ENCODE measurements at places on chromosomes 6 and 20.

DNA sequence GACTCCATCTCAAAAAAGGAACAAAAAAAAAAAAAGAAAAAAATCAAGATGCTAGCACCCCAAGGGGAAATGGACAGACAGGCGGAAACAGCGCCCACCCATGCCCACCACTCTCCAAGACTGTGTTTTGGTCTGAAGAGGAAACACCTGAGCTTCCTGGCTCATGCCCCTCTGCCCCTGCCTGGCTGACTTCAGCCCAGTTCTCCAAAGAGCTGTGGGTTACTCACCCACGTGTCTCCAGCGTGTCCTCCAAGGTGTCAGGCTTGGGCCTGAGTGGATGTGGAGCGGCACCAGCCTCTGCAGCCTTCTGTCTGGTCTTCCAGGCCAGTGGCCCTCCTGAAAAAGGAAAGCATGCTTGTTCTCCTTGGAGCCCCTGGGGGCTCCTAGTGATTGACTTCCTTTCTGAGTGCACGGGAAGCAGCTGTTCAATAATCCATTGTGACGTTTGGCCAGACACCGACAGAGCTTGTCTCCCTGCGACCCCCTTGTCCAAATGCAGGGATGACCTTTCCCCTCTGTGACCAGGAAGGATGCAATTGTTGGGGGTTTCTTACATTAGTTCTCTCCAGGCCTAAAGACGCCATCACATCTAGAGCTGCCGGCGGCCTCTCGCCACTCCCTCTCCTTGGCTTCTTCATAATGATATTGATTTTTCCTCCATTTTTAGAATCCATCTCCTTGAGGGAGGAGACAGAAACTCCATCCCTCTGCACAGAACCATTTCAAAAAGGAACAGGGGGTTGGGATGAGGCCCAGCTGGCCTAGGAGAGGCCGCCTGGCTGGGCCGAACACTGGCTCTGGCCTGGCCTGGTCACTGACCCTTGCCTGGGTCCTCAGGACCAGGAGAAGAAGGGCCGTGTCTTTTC lies 58.4 kb downstream of the ADNP start:
- no peak for DNase-seq

DNA sequence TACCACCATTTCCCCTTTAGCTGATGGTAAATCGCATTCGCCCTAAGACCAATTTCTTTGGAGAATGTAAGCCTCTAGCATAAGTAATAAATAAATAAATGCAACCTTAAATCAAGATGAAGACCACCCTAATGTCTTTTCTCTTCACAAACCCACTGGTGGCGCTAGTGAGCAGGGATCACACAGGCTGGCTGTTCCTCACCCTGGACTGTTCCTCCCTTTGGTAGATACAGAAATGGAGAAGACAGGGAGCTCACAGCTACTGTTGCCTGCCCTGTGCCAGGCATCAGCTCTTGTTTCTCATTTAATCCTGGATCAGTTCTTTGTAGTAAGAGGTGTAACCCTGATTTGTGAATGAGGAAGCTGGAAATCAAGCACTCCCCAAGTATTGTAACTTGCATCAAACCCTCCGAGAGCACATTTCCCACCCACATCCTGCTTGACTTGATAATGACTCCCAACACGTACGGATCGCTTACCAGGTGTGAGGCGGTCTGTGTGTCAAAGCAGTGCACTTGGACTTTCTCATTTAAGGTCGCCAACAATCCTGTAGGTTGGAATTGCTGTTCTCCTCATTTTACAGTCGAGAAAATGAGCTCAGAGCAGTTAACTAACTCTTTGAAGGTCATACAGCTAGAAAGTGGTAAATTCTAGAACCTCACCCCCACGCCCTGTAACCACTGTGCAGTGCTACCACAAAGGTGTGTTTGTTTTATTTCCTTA lies 236.1 kb downstream of the TSHZ2 start:
- no peak for DNase-seq

DNA sequence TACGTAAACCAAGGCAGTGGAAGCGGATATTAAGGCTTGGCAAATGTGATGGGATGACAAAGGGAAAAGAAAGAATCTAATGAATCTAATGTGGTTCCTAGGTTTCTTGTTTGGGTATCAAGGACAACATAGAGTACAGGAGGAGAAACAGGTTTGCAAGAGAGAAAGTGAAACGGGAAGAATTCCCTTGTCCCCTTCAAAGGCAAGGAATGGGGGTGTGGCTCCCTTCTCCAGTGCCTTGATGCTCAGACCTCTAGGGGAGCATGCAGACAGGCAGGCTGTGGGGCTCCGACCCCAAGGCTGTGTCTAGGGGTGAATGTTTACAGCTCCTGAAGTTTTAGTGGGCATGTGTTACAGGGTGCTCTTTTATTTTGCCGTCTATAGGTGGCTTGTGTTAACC lies 317.5 kb upstream of the HSF2 start:
- no peak for DNase-seq

GRCh38 chr6:150685860-150686259 lies 86.2 kb downstream of the PLEKHG1 start:
- no peak for DNase-seq

DNA sequence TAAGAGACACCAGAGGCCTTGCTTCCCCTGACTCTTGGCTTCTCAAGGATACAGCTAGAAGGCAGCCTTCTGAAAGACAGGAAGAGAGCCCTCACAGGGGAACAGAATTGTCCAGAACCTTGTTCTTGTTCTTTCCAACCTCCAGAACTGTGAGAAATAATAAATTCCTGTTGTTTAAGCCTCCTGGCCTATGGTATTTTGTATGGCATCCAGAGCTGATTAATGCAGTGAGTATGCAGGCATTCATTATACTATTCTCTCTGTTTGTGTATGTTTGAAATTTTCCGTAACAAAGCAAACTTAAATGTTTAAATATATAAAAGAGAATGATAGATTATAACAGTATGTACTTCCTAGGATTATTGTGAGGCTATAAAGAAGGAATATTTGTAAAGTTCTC lies 903.4 kb upstream of the FLRT3 start:
- no peak for DNase-seq

GRCh38 chr6:153328194-153328593 lies 197.1 kb upstream of the RGS17 start:
- DNase-seq: no peak

- no peak for DNase-seq
These were observed 123.4 kb upstream of the TENT5A start for GRCh38 chr6:81875782-81876293.

- DNase-seq: no peak
These were observed 185.7 kb downstream of the SASH1 start for GRCh38 chr6:148528292-148528691.

- no peak for DNase-seq
These were observed 30.2 kb downstream of the MYB start for GRCh38 chr6:135211306-135211702.

GRCh38 chr6:113376847-113377165 lies 480.3 kb upstream of the MARCKS start:
- no peak for DNase-seq

- DNase-seq: no peak
These were observed 72.1 kb downstream of the MAP3K5 start for GRCh38 chr6:136720045-136720770.

DNA sequence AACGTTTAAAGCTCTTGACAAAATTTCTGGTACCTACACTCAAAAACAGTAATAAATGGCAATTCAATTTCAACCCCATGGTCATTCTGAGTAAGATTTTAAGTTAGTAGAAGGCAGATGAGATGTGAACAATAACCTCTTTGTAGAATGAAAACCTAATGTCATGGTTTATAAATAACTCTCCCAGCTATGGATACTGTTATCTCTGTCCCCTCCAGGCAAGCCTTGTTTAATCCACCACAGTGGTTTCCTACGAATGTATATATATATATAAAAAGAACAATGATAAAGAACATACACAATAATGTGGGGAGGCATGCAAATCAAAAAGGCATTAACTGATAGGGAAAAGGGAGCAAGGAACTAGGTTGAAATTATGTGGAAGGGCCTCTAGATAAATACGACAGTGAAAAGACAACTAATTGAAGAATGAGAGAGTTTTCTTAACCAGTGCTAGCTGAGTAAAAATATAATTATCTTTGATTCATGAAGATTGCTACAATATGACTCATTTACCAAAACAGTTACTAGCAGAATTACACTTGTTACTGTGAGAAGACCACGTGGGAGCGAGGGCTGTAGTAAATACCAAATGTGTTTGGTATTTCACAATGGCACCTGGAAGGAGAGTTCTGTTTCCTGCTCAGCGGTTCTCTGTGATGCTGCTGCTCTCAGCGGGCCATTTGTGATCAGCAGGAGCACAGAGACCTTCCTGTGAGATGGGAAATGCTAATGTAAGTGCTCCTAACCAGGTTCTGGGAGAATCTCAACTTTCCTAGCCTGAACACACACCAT lies 173.7 kb downstream of the MBOAT1 start:
- no peak for DNase-seq

GRCh38 chr20:21105429-21106170 lies 558 bp downstream of the LINC00237 start:
- DNase-seq: no peak

- no peak for DNase-seq
These were observed 151.3 kb downstream of the SLC16A10 start for GRCh38 chr6:111238464-111239119.
